ENCODE measurements at places on chromosomes 13 and 19.

GRCh38 chr13:100827489-100828176 is 153.0 kb upstream of the TMTC4 start:
- DNase-seq, result no peak

- DNase-seq, result no peak
Observed at GRCh38 chr13:97905517-97905916, 48.0 kb upstream of the IPO5 start.

DNA sequence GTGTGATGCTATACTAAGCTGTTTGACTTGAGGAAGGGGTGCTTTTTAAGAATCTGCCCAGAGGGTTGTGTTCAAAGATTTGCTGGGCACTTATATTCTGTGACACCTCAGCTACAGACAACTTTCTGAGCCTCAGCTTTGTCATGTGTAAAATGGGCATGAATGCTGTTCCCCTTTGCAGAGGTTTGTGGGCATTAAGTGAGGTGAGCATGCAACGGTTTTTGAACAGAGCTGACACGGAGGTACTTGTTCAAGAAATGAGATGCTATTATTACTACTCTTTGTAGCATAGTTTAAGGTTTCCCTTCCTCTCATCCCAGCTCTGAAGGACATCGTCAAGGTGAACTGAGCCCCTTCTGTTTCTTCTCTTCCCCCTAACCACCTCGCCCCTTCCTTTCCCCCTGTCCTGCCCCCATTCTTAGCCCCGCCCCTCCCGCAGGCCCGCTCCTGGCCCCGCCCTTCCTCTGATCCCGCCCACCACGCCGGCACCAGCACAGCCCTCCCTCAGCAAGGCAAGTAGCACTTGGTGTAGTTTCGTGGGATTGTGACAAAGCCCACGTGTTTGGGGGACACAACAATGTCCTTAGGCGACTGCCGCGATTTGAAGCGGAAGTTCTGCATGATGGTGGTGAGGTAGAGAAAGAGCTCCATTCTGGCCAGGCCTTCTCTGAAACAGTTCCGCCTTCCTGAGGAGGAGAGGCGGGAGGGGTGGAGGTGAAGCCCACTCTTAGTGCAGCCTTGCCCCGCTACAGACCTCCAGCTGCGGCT is 26.1 kb upstream of the CYP2A7 start:
- DNase-seq, result peak; percentile 46

- DNase-seq, result no peak
Observed at GRCh38 chr13:70534466-70534865, 426.2 kb upstream of the KLHL1 start.

GRCh38 chr19:8057545-8058270 is 5.1 kb downstream of the CCL25 start:
- no peak for DNase-seq
